ENCODE measurements at places on chromosomes 7 and 10. TPM values are rescaled to one million over a fixed set of nuclear protein-coding genes. Genes with fewer than 3 reads are reported as not detected.

DNA sequence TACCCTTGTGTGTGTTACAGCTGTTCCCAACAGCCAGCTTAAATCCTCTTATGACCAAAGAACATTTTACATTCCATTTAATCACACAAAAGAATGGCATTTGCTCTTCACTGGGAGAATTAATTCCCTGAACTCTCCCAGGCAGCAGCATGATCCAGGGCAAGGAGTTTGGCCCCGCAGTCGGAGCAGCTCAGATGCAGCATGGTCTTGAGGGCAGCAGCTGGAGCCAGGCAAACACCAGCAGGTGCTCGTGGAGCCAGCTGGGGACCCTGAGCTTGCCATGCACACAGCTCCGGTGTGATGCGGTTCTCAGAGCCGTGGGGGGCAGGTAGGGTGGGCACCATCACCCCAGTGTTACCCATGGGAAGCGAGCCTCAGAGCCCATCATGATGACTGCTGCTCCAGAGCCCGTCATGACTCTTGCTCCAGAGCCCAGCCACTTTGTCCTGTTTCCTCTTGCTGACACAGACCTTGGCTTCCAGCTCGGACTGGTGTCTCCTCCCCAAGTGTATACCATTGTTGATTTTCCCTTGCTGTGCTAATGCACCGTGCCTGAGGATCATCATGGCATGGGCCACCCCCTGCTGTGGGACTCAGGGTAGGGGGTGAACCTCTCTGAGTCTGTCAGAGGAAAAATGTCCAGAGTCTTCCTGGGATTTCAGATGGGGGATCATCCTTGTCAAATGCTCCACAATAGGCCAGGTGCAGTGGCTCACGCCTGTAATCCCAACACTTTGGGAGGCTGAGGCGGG, 75.8 kb downstream of the ZRANB1 start:
- H3K4me3 ChIP-seq, result no peak overlapping the region
- peaks cover 14% of the 10 kb centered on the region for H3K4me1 ChIP-seq
- DNase-seq, result no peak
- H3K36me3 ChIP-seq, result no peaks in the 10 kb centered on the region
- H3K27ac ChIP-seq, result no peak overlapping the region
- no peaks in the 10 kb centered on the region for H3K27me3 ChIP-seq

BLNK gene
- not detected for total RNA-seq

DNA sequence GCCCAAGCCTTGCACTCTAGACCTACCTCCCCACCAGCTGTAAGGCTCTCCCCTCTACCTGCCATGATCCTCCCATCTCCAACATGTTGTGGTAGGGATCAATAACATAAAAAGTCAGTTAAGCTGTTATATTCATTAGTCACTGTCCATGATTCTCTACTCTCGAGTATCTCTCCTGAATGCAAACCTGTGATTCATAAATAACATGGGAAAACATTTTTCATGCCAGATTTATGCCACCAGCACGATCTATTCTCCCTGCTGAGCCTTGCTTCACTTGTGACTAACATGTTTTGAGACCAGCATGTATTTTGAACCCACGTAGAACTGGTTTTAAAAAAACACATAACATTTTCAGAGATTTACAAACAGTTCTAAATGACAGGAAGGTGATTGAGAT, 30.3 kb downstream of the TMEM168 start:
- no peaks in the 10 kb centered on the region for H3K36me3 ChIP-seq
- H3K27ac ChIP-seq, result no peak overlapping the region
- no peak for DNase-seq
- no peaks in the 10 kb centered on the region for H3K4me1 ChIP-seq
- H3K4me3 ChIP-seq, result no peak overlapping the region

GRCh38 chr7:2131341-2131740, 101.4 kb downstream of the MAD1L1 start:
- H3K4me3 ChIP-seq, result no peak overlapping the region
- H3K4me1 ChIP-seq, result no peaks in the 10 kb centered on the region
- H3K27ac ChIP-seq, result no peak overlapping the region
- H3K27me3 ChIP-seq, result no peaks in the 10 kb centered on the region

DNA sequence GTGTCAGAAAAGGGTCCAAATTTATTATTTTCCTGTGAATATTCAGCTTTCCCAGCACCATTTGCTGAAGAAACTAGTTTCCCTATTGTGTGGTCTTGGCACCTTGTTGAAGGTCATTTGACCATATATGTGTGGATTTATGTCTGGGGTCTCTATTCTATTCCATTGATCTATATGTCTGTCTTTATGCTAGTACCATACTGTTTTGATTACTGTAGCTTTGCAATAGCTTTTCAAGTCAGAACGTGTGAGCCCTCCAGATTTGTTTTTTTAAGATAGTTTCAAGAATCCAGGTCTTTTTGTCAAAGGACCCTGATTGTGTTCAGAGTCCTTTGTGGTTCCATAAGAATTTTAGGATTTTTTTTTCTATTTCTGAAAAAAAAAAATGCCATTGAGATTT, 79.0 kb upstream of the WAC start:
- DNase-seq, result no peak
- H3K36me3 ChIP-seq, result no peaks in the 10 kb centered on the region
- H3K27me3 ChIP-seq, result no peaks in the 10 kb centered on the region
- no peak overlapping the region for H3K27ac ChIP-seq

DNA sequence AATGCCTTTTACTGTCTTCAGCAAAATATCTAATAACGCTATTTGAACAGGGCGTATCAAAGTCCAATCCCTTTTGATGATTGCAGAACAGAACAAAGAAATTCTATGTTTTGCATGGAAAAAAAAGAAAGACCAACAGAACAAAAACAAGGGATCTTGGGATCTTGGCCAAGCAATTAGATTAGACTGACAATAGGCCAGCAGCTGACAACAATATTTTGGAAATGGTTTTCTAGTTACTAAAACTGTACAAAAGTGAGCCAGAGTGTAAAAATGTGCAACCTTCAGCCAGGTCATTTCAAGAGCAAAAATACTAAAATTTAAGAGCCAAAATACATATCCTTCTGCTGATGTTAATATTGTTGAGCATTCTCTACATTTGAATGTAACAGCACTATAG, 716.5 kb upstream of the KCND2 start:
- DNase-seq, result no peak
- no peak overlapping the region for H3K27ac ChIP-seq
- H3K36me3 ChIP-seq, result no peaks in the 10 kb centered on the region
- no peaks in the 10 kb centered on the region for H3K27me3 ChIP-seq
- H3K4me3 ChIP-seq, result no peak overlapping the region

- no peak for DNase-seq
- no peaks in the 10 kb centered on the region for H3K27me3 ChIP-seq
- no peak overlapping the region for H3K27ac ChIP-seq
- H3K4me1 ChIP-seq, result peaks cover 16% of the 10 kb centered on the region
- H3K36me3 ChIP-seq, result no peaks in the 10 kb centered on the region
Measured at GRCh38 chr10:51029172-51029641, 45.1 kb upstream of the PRKG1 start.

PON3 gene
- total RNA-seq, result 2.5 TPM

MEOX2 gene
- total RNA-seq, result 2.1 TPM

- H3K4me1 ChIP-seq, result peaks cover 37% of the 10 kb centered on the region
- H3K36me3 ChIP-seq, result no peaks in the 10 kb centered on the region
- no peak overlapping the region for H3K27ac ChIP-seq
- peak overlapping the region; percentile 96 for H3K4me3 ChIP-seq
- DNase-seq, result no peak
Measured at GRCh38 chr10:31926765-31927564, 1.7 kb downstream of the ARHGAP12 start.

Measured in GM23338 (cell line).